ENCODE measurements at places on chromosomes 1 and 21.

GRCh38 chr1:29756901-29757725 lies 520.8 kb downstream of the PTPRU start:
- no peak for DNase-seq

GRCh38 chr1:222632749-222633148 lies 14.9 kb downstream of the MIA3 start:
- DNase-seq = no peak

GRCh38 chr1:240499012-240499411 lies 112.9 kb downstream of the GREM2 start:
- no peak for DNase-seq

DNA sequence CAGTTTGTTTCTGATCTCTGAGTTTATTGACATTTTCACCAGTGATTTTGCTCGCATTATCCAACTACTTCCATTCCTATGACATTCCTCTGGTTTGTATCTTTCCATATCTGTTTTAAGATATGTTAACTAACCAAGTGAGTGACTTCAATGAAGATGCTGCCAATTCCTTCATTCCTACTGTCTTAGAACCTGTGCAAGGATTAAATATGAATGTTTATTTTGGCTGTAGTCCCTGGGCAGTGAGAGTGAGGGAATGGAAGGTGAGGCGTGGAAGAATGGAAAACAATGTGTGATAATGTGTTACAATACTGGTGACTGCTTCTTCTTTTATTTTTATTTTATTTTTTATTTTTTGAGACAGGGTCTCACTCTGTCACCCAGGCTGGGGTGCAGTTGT lies 183.0 kb downstream of the SDCCAG8 start:
- no peak for DNase-seq

DNA sequence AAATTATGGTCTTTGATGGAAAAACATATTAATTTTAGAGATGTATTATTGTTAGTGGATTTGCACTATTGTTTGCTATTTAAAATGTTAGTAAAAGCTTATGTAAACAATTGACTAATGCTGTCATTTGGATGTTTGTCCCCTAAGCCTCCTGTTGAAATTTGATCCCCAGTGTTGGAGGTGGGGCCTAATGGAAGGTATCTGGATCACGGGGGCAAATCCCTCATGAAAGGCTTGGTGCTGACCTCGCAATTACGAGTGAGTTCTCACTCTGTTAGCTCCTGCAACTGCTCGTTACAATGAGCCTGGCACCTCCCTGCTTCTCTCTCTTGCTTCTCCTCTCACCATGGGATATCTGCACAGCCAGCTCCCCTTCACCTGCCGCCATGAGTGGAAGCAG lies 14.3 kb downstream of the TMEM35B start:
- no peak for DNase-seq

DNA sequence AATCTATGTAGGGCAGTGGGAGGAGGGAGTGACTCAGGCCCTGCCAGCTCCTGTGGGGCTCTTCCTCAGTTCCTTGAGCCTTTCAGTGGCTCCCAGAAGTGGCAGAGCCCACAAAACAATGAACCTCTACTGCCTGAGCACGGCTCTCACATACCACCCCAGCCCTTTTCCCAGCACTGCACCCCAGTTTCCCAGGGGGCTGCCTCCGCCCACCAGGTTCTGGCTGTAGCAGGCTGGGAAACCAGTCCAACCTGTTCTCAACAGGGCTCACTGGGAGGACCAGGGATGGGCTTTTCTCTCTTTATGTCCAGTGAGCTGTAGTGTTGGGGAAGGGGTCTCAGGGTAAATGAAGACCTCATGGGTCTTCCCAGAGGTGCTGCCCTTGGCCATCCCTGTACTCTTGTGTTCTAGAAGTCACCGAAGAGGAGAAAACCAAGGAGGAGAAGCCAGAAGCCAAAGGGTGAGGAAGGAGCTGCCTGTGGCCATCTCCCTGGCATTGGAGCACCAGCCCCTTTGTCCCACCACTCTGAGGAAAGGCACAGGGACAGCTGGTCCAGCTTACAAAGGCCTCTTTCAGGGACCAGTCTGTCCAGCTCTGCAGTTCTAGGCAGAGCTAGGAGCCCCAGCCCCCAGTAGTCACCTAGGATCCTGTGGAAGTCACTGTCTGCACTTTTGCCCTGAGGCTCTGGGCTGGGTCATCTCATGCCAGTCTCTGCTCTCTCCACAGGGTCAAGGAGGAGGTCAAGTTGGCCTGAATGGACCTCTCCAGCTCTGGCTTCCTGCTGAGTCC lies 3.5 kb downstream of the MARCKSL1 start:
- no peak for DNase-seq

DNA sequence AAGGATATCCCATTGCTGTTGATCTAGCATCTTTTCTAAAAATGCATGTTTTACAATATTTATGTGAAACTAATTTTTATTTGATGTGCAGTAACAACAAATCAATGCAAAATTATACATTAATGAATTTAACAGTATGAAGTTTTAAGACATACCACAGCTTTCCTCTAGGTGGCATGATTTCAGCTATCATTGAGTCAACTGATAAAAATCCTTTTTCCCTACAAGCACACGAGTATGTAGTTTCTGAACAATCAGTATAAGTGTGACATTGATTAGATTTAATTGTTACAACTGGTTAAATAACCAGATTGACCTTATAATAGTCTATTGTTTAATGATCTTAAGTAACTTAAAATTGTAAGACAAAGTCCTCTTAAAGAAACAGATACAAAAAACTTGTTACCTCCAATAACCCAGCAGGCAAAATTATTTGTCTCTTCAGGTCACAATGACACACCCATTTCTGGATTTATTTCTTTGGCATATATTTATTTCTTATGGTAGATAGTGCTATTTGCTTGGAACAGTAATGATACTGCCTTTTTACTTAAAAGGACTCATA lies 5.8 kb upstream of the TGFB2 start:
- DNase-seq = no peak

- DNase-seq = no peak
These were observed 30.0 kb upstream of the COL18A1 start for GRCh38 chr21:45374826-45375455.

GRCh38 chr1:240294566-240294965 lies 202.9 kb downstream of the FMN2 start:
- no peak for DNase-seq

- no peak for DNase-seq
These were observed 146.8 kb upstream of the CHRM3 start for GRCh38 chr1:239239529-239239928.

All from stimulated activated CD4-positive, alpha-beta T cell treated with anti-CD3 and anti-CD28 coated beads, Interleukin-4, amount 100 ng/mL, for 24 hours (primary cell).